CD14-positive monocyte (primary cell): ENCODE measurements at places on chromosomes 6 and 20. TPM values are rescaled to one million over a fixed set of nuclear protein-coding genes. Genes with fewer than 3 reads are reported as not detected.

Gene PROKR2
- not detected in 2 replicates for polyA plus RNA-seq

Gene NSFL1C
- 52.8 TPM for polyA plus RNA-seq

Gene CYP24A1
- polyA plus RNA-seq: not detected in 2 replicates

- H3K27ac ChIP-seq: no peak overlapping the region
- no peaks in the 10 kb centered on the region for H3K27me3 ChIP-seq
- no peaks in the 10 kb centered on the region for H3K4me1 ChIP-seq
Measured at GRCh38 chr20:23438661-23439060, 824 bp upstream of the CSTL1 start.

DNA sequence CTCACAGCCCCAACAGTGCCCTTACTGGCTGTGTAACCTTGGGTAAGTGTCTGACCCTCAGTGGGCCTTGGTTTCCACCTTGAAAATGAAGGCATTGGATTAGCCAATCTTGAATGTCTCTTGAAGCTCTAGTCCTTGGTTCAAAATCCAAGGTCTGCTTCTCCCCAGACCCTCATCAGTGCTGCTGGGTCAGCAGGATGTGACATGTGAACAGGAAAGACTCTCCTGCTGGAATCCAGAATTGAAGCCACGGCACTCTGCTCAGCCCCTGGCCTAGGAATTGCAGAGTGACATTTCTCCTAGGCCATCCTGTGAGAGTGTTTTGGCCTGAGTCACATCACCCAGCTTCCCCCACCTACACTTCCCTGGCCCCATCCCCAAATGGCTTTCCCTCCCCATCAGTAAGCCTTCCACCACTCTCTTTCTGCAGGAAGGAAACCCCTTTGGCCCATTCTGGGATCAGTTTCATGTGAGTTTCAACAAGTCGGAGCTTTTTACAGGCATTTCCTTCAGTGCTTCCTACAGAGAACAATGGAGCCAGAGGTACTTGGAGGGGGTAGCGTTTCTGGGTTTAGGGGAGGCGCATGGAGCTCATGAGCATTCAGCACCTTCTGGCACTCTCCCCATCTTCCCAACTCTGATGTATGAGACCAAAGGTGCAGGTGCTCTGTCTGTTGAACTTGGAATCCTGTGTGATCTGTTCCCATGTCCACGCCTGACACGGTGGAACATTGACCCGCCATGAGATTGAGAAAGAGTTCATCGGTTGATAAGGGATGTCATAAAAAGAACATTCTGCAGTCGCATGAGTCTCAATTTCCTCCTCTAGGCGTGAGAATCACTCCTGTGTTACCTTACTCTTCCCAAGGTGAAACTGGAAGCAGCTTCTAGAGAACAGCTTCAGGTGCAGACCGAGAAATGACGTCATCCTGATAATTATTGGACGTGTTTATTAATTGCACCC, 8.8 kb downstream of the POFUT1 start:
- H3K4me3 ChIP-seq: no peak overlapping the region
- peak overlapping the region; percentile 12 for H3K27ac ChIP-seq
- peaks cover 94% of the 10 kb centered on the region for H3K36me3 ChIP-seq
- H3K27me3 ChIP-seq: no peaks in the 10 kb centered on the region
- no peak for DNase-seq
- no peaks in the 10 kb centered on the region for H3K4me1 ChIP-seq

- H3K4me1 ChIP-seq: no peaks in the 10 kb centered on the region
- no peaks in the 10 kb centered on the region for H3K36me3 ChIP-seq
- H3K4me3 ChIP-seq: no peak overlapping the region
Measured at GRCh38 chr20:56833427-56833826, 204.3 kb downstream of the TFAP2C start.

GRCh38 chr6:25913741-25914140, 16.8 kb downstream of the SLC17A2 start:
- no peak overlapping the region for H3K27ac ChIP-seq
- H3K4me1 ChIP-seq: no peaks in the 10 kb centered on the region
- H3K27me3 ChIP-seq: no peaks in the 10 kb centered on the region
- H3K36me3 ChIP-seq: no peaks in the 10 kb centered on the region
- H3K4me3 ChIP-seq: no peak overlapping the region

GRCh38 chr6:75201901-75202672, 3.8 kb downstream of the COL12A1 start:
- DNase-seq: no peak
- H3K4me3 ChIP-seq: no peak overlapping the region
- H3K4me1 ChIP-seq: peaks cover 27% of the 10 kb centered on the region
- no peak overlapping the region for H3K27ac ChIP-seq

- peaks cover 56% of the 10 kb centered on the region for H3K36me3 ChIP-seq
- DNase-seq: no peak
- no peak overlapping the region for H3K4me3 ChIP-seq
- H3K4me1 ChIP-seq: peaks cover 15% of the 10 kb centered on the region
Measured at GRCh38 chr6:106568530-106568929, 60.8 kb downstream of the RTN4IP1 start.

GRCh38 chr6:95266537-95267258, 310.6 kb upstream of the MANEA start:
- H3K4me3 ChIP-seq: no peak overlapping the region
- H3K36me3 ChIP-seq: no peaks in the 10 kb centered on the region
- no peaks in the 10 kb centered on the region for H3K27me3 ChIP-seq
- no peaks in the 10 kb centered on the region for H3K4me1 ChIP-seq

GRCh38 chr6:14881398-14881797, 364.5 kb upstream of the JARID2 start:
- no peak overlapping the region for H3K4me3 ChIP-seq
- peak; percentile 84 for DNase-seq
- H3K27ac ChIP-seq: no peak overlapping the region
- H3K4me1 ChIP-seq: peaks cover 78% of the 10 kb centered on the region
- no peaks in the 10 kb centered on the region for H3K27me3 ChIP-seq
- H3K36me3 ChIP-seq: no peaks in the 10 kb centered on the region

DNA sequence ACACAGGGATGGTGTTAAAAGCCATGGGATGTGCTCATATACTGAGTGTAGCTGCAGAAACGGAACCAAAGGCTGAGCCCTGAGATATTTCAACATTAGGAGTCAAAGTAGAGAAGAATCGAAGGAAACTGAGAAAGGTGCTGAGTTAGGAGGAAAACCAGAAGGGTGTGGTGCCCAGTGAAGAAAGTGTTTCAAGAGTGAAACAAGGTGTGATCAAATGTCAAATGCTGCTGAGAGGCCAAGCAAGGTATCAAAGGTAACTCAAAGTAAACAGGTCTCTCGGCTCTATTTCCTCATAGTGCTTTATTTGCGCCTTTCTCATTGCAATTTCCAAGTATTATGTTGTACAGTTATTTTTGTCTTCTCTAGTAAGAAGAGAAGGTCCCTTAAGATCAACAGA, 94.1 kb downstream of the PRDM1 start:
- no peaks in the 10 kb centered on the region for H3K27me3 ChIP-seq
- H3K4me1 ChIP-seq: peaks cover 7% of the 10 kb centered on the region
- no peak overlapping the region for H3K4me3 ChIP-seq
- H3K36me3 ChIP-seq: no peaks in the 10 kb centered on the region

- H3K27ac ChIP-seq: no peak overlapping the region
- no peaks in the 10 kb centered on the region for H3K36me3 ChIP-seq
- no peak overlapping the region for H3K4me3 ChIP-seq
Measured at GRCh38 chr6:1113916-1114540, 197.9 kb upstream of the FOXQ1 start.
